Osteoblast (primary cell): ENCODE measurements at places on chromosomes 11 and 22. TPM values are rescaled to one million over a fixed set of nuclear protein-coding genes. Genes with fewer than 3 reads are reported as not detected.

GRCh38 chr22:41471568-41471967 lies 2.7 kb downstream of the ACO2 start:
- DNase-seq: no peak

- DNase-seq: no peak
These were observed 25.8 kb downstream of the LARGE1 start for GRCh38 chr22:33894515-33894914.

DNA sequence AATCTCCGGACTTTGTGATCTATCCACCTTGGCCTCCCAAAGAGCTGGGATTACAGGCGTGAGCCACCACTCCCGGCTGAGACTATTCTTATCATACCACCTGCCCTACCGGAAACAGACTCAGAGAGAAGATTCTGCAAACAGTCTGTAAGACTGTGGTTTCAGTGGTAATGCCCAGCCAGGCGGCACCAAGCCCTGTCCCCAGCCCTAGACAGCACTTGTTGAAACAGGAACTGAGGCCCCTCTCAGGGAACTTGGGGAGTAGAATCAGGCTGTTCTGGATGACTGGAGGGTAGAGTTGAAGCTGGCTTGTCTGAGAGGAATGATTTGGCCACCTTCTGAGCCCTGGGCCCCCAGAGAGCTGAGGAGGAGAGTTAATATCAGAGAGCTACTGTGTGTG lies 1.3 kb upstream of the INSC start:
- no peak for DNase-seq

DNA sequence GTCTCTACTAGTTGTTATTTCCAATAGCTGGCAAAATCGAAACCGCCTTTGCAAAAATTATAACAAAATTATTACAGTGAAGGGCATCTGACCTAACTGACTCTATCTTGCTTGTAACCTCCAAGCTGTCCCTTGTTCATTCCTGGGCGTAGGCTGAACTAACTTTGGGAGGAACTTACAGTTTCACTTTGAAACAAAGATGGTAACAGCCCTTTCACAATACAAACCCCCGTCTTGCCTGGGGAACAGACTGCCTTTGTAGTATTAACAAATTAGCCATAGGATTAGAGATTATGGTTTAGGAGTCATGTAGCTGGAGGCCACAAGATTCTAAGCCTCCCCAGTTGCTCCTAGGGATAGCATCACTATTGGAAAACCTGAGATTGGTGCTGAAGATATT lies 131.6 kb upstream of the HSD17B12 start:
- DNase-seq: no peak

- DNase-seq: peak; percentile 68
These were observed 87.0 kb downstream of the SCN3B start for GRCh38 chr11:123567466-123567865.

Gene DMC1
- total RNA-seq: 2.7 and 3.3 TPM in 2 replicates

DNA sequence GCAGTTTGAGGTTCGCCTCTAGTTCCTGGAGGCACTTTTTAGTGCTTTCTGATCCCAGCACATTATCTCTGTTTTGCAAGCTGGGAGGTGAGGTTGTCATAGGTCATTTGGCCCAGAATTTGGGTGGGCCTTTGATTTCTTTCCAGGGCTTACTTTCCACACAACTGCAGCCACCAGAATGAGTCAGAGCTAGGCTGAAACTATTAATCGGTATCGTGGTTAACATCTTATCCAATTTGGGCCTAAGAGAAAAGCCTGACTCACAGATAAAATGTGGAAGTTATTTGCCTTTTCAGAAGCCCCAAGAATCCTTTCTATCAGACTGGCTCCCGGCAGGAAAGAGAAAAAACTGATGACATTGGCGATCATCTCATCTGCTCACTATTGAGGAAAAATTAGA lies 166.4 kb downstream of the KIRREL3 start:
- no peak for DNase-seq

Gene CRYAB
- 54.3 and 55.4 TPM in 2 replicates for total RNA-seq

DNA sequence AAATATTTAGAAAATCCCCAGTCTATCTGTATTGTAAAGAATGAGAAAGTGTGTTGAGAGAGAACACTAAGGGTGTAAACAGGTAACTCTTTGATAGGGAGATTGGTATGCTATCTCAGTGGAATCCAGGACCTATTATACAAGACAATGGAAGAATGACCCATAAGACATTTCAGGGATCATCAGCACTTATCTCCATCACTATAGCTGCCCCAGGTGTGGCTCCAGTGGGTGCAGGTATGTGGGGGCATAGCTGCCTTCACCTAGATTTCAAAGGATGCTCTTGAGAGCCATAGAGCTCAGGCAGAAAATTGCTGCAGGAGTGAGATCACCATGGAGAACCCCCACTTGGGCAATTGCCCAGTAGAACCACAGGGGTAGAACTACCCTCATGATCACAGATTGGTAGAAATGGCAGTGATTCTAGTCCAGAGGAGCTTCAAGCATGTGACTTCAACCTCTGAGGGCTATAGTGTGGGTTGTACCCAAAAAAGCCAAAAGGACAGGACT lies 252.3 kb upstream of the TBCEL start:
- DNase-seq: no peak

DNA sequence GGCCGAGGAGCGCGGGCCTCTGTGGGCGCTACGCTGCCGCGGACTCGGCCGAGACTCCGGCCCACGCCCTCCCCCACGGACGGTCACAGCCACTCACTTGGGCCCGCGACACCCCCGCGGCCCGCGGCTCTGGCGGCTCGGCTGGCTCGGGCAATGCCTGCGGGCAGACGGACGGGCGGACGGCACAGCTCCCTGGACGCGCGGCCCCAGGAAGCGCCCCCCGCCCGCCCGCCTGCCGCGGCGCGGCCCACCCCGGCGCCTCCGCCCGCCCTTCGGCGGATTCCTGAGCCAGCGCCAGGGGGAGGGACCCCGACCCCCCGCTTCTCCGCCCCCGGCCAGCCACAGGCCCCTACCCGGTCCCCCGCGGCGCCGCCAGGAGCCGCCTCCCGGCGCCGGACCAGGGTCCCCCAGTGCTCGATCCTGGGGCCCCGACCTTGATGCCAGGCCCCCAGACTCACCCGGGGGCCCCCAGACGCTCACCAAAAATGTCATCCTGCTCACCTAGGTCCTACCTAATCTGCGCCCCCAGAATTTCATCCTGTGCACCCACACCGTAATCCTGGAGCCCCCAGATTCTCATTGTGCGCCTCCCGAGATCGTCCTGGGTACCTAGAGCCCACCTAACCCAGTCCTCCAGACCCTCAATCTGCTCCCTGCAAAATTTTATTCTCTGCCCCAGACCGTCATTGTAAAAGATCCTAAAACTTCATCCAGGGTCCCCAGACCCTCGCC lies at the start of gene EFEMP2:
TSS of gene EFEMP2 (minus strand) at position 215 of the 732 bp plus-strand sequence. CDS start 446 bp downstream, outside the sequence.
- DNase-seq: peak; percentile 96

Gene BRMS1
- 43.0 and 43.1 TPM in 2 replicates for total RNA-seq

DNA sequence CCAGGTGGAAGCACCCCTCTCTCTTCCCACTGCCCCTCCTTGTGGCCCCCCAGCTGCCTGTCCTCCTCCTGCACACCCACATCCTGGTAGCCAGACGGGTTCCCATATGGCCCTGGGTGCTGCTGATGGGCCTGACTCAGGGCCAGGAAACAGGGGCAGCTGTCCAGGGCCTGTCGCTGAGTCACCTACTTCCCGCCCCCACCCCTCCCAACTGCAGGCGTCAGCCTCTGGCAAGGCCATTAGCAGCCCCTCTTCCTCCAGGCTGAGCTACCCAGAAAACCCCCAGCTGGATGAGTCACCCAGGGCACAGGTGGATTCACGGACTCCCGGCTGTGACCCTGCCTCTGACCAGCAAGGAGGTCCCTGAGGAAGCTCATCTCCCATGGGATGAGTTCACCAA lies 6.9 kb upstream of the GAL start:
- peak; percentile 94 for DNase-seq

Gene HBB
- not detected in 2 replicates for total RNA-seq

DNA sequence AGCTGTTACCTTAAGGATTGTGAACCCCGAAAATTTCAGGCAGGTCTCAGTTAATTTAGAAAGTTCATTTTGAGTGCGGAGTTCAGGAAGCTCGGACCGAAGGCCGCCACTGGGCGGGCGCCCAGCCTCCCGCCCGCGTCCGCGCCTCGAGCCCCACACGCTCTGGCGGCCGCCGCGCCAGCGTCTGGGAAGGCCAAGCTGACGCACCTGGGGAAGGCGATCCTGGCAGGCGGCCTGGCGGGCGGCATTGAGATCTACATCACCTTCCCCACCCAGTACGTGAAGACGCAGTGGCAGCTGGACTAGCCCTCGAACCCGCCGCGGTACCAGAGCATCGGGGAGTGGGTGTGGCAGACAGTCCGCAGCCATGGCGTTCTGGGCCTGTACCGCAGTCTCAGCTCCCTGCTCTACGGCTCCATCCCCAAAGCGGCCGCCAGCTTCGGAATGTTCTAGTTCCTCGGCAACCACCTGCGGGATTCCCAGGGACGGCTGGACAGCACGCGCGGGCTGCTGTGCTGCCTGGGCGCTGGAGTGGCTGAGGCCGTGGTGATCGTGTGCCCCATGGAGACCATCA lies 79.5 kb downstream of the CCDC83 start:
- DNase-seq: no peak

GRCh38 chr11:107370390-107370789 lies 87.2 kb downstream of the CWF19L2 start:
- no peak for DNase-seq

- DNase-seq: peak; percentile 92
These were observed 29.8 kb downstream of the LMO1 start for GRCh38 chr11:8233691-8234424.

Gene OR4D6
- not detected in 2 replicates for total RNA-seq

- DNase-seq: peak; percentile 86
These were observed 15.7 kb downstream of the RAC2 start for GRCh38 chr22:37228106-37229011.

- DNase-seq: no peak
These were observed 649 bp downstream of the TMEM25 start for GRCh38 chr11:118531597-118532084.

DNA sequence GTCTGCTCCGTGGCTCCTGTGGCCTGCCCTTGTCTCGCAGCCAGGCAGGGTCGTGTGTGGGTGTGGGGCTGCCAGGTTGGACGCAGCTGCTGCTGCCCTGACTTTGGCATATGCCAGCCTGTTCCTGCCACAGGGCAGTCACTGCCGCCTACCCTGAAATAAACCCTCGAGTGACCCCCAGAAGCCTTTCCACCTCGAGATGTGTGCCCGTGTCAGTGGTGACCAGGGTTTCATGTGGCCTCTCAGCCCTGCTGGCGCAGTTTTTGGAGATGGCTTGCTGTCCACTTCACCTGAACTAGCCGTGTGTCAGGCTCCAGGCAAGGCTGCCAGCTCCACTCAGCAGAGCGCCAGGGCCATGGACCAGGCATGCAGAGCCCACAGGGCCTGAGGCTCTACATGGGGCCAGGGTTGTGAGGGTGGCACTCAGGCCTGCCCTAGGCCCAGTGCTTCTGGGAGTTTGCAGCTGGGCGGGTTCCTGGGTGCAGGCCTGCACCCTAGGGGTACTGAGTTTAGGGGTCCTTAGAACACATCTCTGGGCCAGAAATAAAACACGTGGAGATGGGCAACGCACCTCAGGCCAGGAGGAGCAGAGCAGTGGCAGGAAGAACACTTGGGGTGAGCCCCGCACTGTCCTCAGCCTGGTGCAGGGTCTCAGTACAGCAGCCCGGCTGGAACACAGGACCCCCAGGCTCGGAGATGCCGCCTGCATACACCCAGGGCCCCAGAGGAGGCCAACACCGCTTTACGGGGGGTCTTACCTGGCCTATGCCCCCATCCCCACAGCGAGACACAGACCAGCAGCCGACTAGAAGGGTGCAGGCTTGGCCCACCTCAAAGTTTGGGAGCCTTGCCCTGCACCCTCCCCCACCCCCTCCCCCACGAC lies 8.8 kb upstream of the PANX2 start:
- peak; percentile 32 for DNase-seq

GRCh38 chr11:22780952-22781593 lies 48.5 kb downstream of the SVIP start:
- DNase-seq: no peak

DNA sequence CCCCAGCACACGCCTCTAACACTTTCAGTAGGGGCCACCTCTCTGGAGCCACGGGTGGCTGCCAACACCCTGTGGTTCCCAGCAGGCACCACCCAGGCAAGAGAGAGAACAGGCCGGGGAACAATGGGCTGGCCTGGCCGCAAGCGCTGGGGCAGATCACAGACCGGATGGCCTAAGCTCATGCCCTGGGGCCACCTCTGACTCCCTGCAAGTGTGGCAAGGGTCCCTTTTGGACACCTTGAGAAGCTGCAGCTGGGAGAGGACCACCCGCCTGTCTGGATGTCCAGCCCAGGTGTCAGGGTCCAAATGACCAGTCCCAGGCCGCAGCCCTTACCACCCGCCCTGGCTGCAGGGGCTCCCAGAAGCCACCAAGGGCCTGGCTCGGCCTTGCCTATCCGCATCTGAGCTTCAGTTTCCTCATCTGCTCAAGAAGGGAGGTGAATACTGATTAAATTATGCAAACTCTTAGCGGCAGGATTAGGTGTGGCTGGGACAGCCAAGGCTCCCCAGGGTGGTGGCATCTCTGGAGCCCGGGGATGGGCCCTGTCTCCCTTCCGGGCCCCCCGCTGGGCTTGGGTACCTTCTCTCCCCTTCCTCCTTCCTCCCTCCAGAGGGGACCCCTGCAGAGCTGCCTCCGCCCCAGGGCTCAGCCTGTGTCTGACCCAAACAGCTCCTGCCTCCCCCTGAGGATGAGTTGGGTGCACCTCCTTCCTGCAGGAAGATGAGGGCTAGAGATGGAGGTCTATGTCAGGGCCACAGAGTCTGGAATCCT lies 785 bp upstream of the SUSD2 start:
- DNase-seq: peak; percentile 68

DNA sequence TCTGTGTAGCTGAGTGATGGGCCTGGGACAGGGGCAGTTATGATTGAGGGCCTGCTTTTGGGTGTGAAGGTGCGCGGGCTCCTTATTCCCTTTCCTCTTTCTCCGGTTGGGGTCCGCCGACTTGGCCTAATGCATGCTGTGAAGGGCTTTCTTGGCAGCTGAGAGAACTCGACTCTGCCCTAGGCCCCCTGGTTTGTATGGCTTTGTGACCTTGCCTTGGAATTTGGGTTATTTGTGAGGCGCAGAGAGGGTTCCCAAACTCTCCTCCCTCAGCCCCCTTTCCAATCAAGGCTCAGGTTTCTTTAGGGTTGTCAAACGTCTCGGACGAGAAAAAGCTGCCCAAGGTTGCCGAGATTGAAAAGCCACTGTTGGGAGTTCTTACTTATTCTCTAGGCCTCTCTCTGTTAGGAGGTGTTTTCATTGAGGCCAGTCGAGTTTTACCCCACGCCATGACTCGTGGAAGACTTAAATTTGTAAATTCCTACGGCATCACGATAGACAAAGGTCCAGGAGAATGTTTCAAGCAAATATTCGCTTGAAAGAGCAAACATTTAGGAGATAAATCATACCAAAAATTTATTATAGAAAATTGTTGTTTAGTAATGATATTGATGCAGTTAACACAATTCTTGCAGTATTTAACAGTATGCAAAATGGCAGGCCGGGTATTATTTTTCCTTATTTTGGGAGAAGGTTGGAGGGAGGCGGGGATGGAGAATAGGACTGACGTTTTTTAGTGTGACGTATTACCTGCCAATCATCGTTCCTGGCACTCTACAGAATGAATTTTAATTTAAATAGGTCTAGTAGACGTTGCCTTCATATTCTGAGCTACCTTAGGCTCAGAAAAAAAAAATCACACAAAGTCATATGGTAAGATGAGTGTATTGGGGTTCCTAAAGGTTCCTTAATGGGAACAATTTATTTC lies 689 bp downstream of the PDHX start:
- peak; percentile 76 for DNase-seq

- no peak for DNase-seq
These were observed 22.7 kb upstream of the XBP1 start for GRCh38 chr22:28822930-28823551.

- peak; percentile 94 for DNase-seq
These were observed 726 bp downstream of the ST3GAL4 start for GRCh38 chr11:126355926-126356897.
